ENCODE measurements at places on chromosomes 12 and 14.

GRCh38 chr14:103140316-103141109, 17.3 kb downstream of the TNFAIP2 start:
- peak; percentile 17 for DNase-seq

DNA sequence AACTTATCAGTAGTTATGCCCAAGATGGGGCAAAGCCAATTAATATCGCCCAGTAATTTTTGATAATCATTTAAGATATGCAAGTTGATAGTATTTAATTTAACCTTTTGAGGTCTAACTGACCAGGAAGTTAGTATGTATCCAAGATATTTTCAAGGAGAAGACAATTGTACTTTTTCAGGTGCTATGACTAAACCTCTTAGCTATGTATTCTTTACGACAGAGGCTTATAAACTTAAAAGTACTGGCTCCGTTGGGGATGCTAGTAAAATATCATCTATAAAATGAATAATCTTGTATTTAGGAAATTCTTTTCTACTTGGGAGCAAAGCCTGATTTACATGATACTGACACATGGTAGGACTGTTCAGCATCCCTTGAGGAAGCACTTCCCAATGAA, 40.3 kb downstream of the TMTC3 start:
- DNase-seq, result no peak

GRCh38 chr14:103705118-103705503, 10.1 kb downstream of the XRCC3 start:
- no peak for DNase-seq

- DNase-seq, result no peak
These were observed 13.9 kb upstream of the HDAC7 start for GRCh38 chr12:47833591-47834012.

DNA sequence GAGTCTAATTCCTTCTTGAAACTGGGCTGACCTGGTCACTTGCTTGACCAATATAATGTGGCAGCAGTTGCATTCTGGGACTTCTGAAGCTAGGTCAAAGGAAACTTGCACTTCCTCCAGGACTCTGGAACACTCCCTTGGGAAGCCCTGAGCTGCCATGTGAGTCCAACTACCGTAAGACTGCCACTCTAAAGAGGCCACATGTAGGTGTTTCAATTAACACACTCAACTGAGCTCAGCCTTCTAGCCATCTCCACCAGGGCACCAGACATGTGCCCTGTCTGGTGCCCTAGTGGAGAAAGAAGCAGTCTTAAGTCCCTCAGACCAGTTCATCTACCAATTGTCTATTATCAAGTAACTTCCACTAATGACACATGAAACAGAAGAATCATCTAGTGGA, 6.1 kb upstream of the TEP1 start:
- DNase-seq, result no peak

Data from NCI-H1092 (cell line).